Osteocyte (in vitro differentiated cells): ENCODE measurements at places on chromosomes 2 and 18.

GRCh38 chr2:237278568-237278967 lies 135.4 kb downstream of the COL6A3 start:
- no peak for DNase-seq

DNA sequence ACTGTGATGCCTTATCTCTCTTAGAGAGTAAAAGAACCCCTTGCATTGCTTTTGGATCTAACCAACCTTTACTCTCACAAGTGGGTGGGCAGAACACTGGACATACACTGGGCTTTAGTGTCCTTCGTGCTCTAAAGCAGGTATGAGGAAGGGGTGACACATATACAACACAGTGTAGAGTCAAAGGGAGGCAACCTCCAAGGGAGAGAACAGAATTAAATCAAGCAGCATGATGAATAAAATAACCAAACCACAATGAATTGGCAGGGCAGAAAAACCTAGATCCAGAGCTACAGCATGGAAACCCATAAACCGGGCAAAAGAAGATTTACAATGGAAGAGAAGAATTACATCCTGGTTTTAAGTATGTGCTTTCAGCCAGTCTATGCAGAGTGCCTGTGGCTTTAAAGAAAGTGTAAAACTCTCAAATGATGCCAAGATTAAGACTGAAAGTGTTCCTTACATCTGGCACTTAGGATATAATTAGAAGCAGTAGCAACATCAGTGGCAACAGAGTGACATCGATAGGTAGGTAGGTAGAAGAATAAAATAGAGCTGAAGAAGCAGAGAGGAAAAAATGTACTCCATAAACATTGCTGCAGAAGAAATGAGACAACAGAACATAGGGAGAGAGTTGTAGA lies 191.7 kb upstream of the ZC3H15 start:
- no peak for DNase-seq

DNA sequence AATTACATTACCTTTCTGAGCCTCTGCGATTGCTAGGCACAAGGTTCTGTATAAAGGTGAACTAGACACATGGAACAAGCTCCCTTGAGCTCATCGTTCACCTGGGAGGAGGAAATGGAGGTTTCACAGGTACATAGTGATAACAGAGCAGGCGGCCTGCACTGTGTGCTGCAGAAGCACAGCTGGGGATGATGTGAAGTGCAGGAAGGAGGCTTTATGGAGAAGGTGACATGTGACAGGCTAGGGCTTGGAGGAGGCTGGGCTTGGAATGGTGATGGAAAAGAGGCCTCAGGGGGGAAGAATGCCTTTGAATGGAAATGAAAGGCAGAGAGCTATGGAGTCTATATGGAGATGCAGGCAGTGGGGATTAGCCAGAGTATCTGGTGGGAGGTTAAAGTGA lies 22.9 kb downstream of the MARCHF4 start:
- DNase-seq: no peak

DNA sequence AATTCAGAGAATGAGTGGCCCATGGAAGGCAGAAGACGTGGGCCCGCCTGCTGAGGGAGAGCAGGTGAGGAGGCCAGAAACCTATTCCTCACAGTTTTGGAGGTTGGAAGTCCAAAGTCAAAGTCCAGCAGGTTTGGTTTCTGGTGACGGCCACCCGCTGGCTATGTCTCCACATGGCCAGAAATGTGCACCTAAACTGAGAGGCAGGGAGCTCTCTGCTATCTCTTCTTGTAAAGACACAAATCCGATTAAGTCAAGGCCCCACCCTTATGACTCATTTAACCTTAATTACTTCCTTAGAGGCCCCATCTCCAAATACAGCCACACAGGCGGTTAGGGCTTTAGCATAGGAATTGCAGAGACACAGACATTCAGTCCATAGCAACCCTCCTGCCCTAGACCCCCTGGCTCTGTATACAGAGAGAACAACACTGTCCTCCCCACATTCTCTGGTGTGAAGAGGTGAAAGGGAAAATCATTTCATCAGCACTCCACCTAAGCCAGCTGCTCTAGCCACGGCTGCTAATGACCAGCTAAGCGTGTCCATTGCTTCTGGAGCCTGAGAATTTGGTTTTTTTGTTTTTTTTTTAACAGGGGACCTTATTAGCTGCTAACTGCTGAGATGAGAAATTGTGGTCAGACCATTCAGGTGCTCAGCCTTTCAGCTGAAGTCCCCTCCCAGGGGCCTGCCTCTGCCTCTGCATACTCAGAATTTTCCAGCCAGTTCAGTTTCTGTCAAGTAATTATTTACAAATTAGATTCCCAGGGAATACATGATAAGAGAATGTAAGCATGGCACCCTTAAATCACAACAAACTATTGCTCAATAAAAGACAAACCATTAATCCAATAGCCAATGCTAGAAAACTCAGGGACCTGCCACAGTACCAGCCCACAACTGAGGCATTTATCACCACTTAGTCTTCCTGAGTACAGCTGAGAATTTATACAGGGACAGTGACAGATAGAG lies 368.7 kb upstream of the ID2 start:
- peak; percentile 62 for DNase-seq

DNA sequence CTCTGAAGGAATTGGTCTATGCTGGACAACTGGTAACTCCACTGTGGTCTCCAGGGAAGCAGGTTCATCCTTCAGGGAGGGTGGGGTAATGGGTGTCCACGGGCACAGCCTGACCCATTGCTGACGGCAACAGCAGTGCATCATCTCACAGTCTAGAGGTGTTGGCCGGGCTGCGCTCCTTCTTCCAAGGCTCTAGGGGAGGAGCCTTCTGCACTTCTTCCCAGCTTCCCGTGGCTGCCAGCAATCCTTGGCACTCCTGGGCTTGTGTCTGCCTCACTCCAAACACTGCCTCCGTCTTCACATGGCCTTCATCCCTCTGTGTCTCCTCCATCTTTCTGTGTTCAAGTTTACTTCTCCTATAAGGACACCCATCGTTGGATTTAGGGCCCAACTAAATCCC lies 166.2 kb downstream of the CTIF start:
- no peak for DNase-seq

DNA sequence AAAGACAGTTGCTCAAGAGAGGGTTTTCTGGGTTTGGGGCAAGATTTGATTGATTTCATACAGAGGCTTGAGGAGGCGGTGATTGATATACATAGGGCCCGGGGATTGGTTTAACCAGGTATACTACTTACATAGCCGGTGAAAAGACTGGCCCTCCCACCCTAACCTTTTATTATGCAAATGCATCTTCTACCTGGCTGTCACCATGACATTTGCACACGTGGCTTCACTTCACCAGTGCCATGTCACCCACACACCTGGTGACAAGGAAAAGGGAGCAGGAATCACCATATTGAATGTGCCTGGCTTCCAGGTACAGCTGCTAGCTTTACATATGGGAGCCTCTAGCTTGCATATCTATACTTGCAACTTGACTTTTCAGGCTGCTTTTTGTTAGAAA lies 9.7 kb downstream of the ERMN start:
- no peak for DNase-seq
